ENCODE measurements at places on chromosomes 4 and X.

GRCh38 chrX:72159769-72160168 lies 21.8 kb upstream of the PIN4 start:
- no peak for DNase-seq

- no peak for DNase-seq
Observed at GRCh38 chrX:41670112-41670511, 18.7 kb upstream of the GPR34 start.

DNA sequence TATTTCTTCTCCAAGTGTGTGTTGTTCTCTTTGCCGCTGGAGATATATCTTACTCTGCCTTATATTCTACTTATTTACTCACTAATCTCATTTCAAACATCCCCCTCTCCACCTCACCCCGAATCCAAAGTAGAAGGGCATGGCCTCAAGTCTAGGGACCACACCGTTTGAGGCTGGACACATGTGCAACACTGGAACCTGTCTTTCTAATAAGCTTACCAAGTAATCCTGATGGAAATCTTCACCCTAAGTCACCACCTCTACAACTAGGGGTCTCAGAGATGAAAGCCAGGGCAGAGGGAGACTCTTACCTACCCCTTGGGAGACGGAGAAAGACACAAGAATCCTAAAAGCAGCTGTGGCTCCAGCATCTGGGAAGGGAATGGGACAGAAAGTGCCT lies 6.0 kb downstream of the PROM1 start:
- DNase-seq, result no peak

DNA sequence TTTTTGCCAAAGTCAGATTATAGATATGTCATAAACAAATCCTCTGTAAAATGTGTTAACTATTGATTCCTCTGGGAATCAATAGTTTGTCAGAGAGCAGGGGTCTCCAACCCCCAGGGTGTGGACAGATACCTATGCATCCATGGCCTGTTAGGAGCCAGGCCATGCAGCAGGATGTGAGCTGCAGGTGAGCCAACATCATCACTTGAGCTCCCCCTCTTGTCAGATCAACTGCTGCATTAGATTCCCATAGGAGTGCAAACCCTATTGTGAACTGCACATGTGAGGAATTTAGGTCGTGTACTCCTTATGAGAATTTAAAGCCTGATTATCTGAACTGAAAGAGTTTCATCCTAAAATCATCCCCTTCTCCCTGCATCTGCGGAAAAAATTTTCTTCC lies 1365.4 kb downstream of the ARAP2 start:
- no peak for DNase-seq

GRCh38 chrX:84187533-84188319 lies at the start of gene RPS6KA6:
RPS6KA6 (minus strand) TSS chrX:84188199; CDS start chrX:84187899, 300 bp downstream.
- no peak for DNase-seq

DNA sequence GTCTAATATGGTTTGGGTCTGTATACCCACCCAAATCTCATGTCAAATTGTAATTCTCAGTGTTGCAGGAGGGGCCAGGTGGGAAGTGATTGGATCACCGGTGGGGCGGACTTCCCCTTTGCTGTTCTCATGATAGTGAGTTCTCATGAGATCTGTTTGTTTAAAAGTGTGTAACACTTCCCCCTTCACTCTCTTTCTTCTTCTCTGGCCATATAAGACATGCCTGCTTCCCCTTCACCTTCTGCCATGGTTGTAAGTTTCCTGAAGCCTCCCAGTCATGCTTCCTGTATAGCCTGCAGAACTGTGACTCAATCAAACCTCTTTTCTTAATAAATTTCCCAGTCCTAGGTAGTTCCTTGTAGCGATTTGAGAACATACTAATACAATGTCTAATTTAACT lies 19.7 kb upstream of the SCRG1 start:
- no peak for DNase-seq

DNA sequence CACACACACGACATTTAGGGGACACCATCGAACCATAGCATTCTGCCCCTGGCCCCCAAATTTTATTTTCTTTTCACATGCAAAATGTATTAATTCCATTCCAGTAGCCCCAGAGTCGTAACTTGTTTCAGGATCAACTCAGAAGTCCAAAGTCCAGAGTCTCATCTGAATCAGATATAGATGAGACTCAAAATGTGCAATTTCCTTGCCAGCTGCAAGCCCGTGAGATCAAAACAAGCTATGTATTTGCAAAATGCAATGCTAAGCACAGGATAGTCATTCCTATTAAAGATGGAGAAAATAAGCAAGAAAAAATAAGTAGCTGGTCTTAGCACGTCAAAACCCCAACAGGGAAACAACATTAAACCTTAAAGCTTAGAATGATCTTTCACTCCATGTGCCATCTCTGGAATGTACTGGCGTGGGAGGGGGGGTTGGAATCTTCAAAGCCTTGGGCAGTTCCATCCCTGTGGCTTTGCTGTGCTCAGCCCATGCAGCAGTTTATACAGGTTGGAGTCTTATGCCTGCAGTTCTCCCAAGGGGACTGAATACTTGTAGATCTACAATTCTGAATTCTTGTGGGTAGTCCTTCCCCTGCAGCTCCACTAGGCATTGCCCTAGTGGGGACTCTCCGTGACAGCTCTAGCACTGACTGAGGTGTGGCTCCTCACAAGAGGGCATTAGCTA lies 47.7 kb upstream of the SYTL5 start:
- no peak for DNase-seq

DNA sequence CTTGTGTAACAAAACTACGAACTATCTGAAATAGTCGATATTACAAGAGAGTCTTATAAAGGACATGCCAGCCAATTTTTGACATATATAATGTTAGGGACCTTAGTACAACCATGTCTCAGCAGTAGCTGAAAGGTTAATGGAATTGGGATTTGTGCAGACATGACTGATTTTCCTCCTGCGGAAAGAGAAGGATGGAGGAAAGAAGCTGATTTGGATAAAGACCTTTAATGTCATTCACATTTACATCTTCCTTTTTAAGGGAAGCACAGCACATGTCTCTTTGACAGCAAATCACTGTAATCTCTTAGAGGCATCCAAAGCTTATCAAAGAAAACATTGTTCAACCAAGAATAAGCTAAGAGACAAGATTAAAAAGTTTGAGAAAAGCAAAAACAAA lies 1976.2 kb upstream of the IGFBP7 start:
- no peak for DNase-seq

DNA sequence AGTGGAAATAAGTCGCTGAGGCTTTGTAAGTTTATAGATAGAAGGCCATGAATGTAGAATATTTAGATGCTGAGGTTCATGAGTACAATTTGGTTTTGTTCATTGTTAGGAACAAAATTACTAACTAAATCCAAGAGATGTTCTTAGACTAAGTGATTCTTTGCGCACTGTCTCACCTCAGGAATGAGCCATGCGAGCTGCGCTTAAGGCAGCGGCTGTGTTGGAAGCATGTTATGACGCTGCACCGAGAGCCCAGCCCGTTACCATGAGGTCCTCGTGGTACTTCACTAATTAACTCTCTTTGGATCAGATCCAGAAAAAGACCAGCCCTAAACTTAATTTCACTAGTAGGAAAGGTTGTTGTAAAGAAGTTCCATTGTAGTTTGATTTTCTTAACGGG lies 166.2 kb downstream of the RAPGEF2 start:
- no peak for DNase-seq
